ENCODE measurements at places on chromosomes 2 and 18.

DNA sequence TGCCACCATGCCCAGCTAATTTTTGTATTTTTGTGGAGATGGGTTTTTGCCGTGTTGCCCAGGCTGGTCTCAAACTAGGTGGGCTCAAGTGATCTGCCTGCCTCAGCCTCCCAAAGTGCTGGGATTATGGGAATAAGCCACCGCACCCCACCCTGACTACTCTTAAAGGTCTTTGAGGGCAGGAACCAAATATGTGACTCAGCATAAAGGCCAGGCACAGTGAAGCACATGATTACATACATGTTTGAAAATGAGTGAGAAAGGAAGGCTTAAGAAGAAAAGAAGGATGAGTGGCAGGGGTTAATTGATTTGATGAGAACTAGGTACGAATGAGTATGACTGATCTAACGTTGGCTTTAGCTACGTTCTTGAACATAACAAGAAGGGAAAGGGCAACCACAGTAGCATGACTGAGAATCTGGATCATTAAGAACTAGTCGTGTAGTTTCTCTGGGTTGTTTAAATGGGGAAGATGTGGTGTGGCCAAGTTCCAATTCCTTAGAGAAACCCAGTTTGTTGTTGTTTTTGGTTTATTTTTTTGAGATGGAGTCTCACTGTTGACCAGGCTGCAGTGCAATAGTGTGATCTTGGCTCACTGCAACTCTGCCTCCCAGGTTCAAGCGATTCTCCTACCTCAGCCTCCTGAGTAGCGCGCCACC lies 6.8 kb downstream of the RESP18 start:
- no peak for DNase-seq

DNA sequence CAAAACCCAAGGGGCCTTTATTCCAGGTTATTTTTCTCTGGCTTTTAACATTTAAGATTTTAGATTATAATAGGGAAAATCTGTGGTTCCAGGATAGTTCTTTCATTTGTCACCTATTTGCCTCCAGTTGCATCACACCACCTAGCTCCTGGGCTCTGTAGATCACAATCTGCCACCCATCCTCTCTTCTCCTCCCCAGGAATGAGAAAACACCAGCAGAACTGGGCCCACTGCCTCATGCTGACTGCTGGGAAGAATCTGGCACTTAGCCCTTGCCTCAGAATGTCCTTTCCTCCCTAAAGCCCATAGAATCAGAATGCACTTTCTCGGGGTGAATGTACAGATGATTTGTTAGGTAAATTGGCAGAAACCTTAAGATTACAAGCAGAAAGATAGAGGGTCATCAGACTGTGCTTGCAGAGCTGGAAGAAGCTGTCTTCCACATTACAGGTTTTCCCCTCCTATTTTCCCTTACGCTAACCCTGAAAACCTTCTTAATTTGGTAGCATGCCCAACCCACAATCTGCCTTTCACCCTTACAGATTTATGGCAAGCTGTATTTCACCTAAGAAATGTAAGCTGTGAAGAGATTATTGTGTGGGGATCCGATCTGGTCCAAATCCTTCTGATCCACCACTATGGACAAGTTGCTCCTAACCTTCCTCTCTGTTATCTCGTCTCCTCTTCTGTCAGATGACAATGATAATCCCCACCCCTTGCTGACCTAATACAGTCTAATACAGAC lies 72.6 kb downstream of the LRRC30 start:
- DNase-seq = peak; percentile 53

DNA sequence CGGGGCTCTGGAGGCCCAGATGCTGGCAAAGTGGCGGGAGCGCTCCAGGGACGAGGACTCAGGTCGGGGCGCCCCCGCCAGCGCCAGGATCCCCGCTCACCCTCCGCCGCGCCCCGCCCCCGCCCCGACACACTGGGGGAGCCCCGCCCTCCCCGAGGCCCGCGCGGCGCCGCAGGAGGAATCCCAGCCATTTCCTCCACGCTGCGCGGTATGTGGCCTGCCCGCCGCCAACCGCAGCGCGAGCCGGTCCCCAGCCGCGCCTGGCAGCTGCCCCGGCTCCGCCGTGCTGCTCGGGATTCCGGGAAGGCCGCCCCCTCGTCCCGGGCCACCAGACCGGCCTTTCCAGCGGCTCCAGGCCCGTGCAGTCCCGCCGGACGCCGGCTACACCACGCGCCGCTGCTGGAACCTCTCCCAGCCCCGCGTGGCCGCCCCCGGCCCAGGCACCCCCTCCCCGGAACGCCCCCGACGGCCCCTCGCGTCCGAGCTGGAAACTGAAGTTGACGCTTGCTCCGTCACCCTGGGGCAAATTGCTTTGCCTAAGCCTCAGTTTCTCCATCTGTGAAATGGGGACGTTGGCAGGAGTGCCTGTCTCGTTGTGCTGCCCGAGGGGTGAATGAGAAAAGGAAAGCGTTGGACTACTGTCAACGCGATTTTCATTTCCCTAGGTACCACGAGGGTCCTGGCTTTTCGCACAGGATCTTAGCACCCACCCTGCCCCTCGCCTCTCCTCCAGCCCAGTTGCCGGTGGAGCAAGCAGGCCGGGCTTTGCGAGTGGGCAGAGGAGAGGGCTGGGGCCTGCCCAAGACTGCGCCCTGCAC lies 53.6 kb downstream of the PKDCC start:
- DNase-seq = no peak

- no peak for DNase-seq
Observed at GRCh38 chr2:70509565-70509964, 44.1 kb downstream of the TGFA start.

- DNase-seq = no peak
Observed at GRCh38 chr2:70793450-70793849, 3.0 kb upstream of the FIGLA start.

DNA sequence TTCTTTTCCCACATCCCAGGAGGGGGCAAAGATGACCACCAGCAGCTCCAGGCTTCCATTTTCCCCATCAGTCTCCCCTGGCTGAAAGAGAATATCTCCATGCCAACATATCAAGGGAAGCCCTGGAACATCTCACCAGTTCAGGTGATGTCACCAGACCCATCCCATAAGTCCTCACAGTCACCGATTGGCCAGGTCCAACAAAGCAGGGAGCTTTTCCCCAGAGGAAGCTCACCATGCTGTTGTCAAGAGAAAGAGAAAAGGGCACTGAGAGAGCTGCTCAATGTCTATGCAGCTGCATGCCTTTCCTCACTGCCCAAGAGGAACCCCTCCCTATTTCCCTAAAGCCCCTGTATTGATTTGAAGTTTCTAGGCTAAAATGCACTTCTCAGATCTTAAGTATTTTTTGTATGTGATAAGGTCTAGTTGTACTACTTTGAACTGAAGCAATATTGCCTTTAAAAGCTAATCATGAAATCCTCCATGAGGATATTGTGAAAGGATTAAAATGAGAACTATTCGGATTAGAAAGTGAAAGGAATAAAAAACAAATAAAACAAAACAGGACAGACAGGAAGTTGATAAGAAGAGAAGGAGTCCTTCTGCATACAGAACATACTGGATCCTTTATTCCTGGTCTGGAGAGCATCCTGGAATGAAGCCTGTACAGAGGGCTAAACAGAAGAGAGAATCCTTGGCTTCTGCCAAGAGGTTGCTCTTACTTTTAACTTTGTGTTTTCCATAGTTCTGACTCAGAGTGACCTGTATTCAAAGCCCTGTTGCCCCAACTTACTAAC lies 45.2 kb upstream of the CTIF start:
- peak; percentile 74 for DNase-seq

DNA sequence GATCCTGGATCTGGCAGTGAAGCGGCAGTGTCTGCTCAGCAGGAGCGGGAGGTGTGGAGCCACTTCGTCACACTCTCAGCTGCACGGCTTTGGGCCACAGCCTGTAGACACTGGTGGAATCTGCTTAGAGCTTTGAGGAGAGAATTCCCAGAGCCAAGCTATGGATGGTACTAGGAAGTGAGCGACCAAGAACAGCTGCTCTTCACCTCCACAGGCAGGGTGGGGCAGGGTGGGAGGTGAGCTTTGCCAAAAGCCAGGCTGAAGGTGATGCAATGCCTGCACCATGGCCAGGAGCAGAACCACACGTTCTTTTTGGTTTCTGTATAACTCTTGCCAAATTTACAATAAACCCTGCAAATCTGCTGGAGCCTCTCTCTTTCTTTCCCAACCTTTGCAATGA lies 226.1 kb downstream of the ANKRD30B start:
- no peak for DNase-seq

DNA sequence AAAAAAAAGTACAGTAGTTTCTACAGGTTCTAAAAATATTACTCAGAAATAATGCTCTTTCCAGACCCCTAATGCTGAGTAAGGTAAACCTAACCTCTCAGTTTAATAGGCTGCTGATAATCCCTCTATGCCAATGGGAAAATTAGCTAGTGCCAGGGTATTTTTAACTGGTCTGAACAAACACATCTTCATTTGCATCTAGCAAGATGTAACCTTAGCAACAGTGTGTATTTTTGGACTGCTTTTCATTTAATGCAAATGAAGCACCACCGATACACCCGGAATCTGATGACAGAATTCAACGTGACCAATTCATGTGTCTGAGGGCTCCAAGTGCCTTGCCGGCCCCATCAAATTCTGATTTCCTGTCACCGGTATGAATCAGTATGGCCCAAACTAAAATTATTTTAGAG lies 47.4 kb upstream of the CYRIA start:
- DNase-seq = no peak

DNA sequence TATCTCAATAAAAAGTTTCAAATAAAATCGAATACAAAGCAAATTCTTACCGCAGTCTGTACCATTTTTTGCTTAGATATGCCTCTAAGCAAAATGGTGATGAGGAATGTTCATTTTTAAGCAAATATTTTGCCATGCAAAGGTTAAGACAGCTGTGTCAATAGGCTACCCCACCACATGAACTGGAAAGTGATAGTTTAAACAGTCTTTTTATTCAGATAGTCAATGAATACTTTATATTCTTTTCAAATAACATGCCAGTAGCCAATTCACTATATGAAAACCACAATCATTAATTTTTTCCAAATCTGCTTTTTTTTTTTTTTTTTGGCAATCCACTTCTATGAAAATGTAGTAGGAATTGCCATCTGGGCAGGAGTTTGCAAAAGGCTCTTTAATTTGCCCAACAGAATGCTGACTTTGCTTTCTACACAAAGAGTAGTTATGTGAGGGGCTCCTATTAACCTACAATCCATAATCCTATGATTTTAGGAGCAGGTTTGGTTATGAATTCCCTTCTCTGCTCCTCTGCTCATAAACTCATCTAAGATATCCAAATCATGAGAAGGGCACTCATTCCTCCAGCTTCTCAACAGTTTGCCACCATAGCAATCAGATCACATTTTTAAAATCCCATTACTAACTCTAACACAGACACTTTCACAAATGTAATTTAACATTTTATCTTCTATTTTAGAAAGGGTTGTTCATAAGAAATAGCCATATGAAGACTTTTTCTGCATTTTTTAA lies 69.2 kb downstream of the SLC40A1 start:
- no peak for DNase-seq

DNA sequence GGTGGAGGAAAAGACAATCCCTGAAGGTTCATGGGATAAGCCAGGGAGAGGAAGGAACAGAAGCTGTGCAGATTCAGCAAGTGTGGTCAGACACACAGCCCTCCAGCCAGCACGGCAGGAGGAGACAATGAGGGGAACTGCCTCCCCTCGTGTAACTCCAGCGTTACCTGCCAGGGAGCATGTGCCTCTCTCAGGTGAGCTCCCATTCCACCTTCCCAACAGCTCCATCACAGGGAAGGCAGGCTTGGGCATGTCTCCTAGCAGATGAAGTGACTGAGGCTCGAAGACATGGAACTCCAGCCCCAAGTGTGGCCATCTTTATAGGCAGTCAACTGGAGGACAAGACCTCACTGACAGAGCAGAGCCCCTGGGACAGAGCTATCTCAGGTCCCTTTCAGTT lies 47.4 kb downstream of the ZBTB7C start:
- DNase-seq = no peak

GRCh38 chr2:193566276-193566675 lies 1371.5 kb upstream of the TMEFF2 start:
- DNase-seq = no peak

GRCh38 chr18:68454511-68455228 lies 260.2 kb downstream of the TMX3 start:
- no peak for DNase-seq

DNA sequence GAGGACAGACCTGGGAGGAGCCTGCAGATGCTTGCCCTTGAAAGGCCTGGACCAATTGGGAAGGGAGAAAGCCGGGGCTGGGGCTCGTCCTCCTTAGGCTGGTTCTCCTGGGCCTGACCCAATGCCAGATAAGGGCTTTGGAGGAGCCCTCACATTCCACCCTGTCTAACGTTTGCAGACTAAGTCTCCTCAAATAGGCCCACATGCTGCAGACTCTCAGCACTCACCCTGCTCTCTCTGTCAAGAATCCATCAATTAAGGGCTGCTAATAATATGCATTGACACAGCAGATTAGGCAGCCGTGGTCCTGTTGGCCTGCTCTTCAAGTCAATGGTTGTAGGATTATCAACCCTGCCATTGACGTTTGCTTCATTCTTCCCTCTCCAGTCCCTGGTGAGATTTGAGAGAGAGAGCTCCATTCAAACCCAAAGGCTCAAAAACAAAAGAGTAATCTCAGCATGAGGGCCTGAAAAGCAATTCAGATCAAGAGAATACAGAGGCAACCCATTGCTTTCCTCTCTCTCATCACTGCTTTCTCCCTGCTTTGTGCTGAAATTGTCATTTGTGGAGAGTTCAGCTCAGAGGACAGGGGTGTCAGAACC lies 167.6 kb downstream of the INSIG2 start:
- DNase-seq = no peak

GRCh38 chr2:180983468-180984242 lies 3.2 kb downstream of the UBE2E3 start:
- no peak for DNase-seq

- DNase-seq = no peak
Observed at GRCh38 chr2:96260387-96261260, 5.2 kb downstream of the TMEM127 start.

DNA sequence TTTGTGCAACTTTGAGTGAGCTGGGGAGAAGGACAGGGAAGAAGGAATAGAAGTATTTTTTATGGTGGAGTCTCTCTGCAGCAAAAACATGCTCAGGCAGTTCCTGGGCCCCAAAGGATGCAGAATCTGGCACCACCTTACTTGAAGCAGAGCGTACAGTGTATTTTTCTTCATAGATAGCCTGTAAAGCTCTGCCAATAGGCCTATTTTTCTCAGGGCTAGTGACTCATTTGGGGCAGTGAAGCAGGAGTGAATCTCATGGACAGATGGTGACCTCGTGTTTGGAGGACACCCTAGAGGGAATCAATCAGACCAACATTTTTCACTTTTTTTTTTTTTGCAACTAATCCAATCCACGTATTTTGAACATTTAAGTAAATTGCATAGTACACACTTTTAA lies 268.1 kb upstream of the CXCR4 start:
- DNase-seq = peak; percentile 78

DNA sequence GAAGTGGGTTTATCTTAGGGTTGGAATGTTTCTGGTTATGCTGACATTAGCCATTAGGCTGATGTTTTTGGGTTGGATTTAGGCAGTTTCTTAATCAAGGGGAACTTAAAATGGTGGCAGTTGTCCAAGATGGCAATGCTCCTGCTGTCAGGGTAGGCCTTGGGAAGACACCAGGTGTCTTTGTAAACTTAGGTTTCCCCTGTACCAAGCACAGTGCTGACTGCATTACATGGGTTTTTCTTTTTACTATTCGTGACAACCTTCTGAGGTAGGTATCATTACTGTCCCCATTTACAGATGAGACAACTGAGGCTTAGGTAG lies 528 bp upstream of the ATG16L1 start:
- DNase-seq = no peak
